Forelimb muscle (tissue), 1 donor: ENCODE measurements at places on chromosomes 5 and 9. TPM values are rescaled to one million over a fixed set of nuclear protein-coding genes. Genes with fewer than 3 reads are reported as not detected.

- DNase-seq, result no peak
These were observed 343.7 kb downstream of the RAB3C start for GRCh38 chr5:58926541-58926935.

- DNase-seq, result no peak
These were observed 91.2 kb downstream of the ARRDC3 start for GRCh38 chr5:91291628-91292569.

The TAF11L9 gene
- not detected for polyA plus RNA-seq

GRCh38 chr9:119884438-119884837 lies 515.2 kb upstream of the BRINP1 start:
- no peak for DNase-seq

DNA sequence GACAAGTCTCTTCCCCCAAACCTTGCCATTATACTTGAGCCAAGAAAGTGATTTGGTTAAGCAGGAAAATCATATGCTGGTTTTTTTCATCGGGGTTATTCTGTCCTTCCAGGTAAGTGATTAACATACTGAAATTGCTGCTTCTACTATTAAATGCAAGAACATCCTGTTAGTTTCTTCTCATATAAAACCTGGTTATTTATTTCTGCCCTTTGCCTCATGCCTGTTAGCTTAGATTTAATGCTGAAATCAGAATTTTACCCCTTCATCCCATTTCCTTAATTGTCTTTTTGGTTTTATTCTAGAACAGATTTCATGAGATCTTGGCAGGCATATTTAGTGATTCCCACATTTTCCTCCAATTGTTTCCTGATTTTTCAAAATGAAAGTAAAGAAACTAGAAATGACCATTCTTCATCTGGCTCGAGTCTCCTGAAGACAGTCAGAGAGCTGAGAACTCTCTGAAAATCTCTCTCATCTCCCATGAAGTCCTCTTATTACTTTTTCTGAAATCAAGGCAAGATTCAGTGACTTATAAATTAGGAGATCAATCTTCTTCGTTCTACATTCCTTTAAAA lies 132.9 kb downstream of the NFIB start:
- no peak for DNase-seq

GRCh38 chr5:17895288-17896033 lies 261.2 kb downstream of the TAF11L14 start:
- no peak for DNase-seq
